ENCODE measurements at places on chromosomes 6 and 20.

DNA sequence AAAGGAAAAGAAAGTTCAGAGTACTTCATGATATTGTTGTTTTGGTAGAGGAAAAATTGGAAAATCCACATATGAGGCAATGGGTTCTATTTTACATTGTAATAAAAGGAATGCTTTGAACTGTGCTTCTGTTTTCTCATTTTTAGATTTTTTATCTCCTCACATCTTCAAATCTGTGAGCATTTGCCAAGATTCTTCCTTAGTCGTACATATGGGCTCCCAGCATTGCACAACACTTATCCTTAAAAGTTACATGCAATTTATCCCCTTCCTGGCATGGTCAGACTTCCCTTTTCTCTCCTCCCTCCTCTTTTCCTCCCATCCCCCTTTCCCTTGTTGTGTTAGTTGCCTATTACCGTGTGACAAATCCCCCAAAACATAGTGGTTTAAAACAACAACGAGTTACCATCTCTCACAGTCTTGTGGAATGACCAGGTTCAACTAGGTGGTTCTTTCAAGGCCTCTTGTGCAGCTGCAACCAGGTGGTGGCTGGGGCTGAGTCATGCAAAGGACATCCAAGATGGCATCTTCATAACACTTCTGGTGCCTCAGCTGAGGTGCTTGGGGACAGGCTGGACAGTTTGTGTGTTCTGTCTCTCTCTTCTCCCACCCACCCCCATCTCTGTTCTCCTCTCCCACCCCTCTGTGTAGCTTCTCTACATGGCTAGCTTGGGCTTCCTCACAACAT is 68.7 kb downstream of the TXNDC5 start:
- DNase-seq = no peak

GRCh38 chr6:79404677-79405076 is 132.6 kb downstream of the LCA5 start:
- DNase-seq = no peak

GRCh38 chr20:1775117-1775516 is 117.5 kb upstream of the SIRPG start:
- no peak for DNase-seq

GRCh38 chr6:148471624-148472159 is 129.1 kb downstream of the SASH1 start:
- no peak for DNase-seq

- no peak for DNase-seq
These were observed 277.2 kb upstream of the PREP start for GRCh38 chr6:105680131-105680530.

DNA sequence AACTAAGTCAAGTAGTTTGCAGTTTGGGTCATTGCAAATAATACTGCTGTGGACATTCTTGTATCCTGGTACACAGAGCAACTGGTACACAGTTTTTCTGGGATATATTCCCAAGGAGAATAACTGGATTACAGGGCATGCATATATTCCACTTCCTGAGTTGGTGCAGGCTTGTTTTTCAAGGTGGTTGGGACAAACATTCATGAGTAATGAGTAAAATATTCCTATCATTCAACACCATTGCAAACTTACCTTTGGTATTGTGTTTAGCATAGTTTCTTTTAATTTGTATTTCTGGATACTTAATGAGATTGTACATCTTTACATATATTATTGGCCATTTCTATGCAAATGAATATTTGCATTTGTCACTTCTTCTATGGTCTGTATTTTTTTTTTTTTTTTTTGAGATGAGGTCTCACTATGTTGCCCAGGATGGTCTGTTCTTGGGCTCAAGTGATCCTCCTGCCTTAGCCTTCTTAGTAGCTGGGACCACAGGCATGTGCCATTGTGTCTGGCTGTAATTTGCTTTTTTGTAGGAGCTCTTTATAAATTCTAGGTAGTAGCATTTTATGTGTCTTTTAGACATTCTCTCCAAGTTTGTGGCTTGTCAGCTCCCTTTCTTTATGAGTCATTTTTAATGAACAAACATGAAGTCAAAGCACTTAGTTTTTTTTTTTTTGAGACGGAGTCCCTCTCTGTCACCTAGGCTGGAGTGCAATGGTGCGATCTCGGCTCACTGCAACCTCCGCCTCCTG is 158.7 kb downstream of the SOX4 start:
- no peak for DNase-seq

- DNase-seq = peak; percentile 18
These were observed 593 bp downstream of the MMP24 start for GRCh38 chr20:35226884-35227681.

DNA sequence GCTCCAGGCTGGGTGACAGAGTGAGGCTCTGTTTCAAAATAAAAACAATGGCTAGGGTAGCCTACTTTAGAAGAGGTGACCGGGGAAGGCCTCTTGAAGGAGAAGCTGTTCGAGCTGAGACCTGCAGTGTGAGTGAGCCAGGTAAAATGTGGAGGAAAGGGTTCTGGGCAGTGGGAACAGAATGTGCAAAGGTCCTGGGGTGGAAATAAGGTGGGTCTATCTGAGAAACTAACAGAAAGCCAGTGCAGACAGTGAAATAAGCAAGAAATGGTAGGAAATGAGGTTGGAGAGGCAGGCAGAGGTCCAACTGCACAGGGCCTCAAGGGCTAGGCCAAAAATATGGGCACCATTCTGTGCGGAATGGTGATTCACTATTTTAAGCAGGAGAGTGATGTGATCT is 53.4 kb downstream of the BPIFB1 start:
- no peak for DNase-seq

DNA sequence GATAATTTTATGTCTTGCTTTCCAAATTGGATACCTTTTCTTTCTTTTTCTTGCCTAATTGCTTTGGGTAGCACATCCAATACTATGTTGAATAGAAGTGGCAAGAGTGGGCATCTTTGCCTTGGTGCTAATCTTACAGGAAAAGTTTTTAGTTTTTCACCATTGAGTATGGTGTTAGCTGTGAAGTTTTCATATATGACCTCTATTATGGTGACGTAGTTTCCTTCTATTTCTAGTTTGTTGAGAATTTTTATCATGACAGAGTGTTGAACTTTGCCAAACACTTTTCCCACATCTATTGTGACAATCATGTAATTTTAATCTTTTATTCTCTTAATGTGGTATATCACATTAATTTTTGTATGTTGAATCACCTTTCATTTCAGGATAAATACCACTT is 216.1 kb downstream of the LRFN2 start:
- DNase-seq = no peak

DNA sequence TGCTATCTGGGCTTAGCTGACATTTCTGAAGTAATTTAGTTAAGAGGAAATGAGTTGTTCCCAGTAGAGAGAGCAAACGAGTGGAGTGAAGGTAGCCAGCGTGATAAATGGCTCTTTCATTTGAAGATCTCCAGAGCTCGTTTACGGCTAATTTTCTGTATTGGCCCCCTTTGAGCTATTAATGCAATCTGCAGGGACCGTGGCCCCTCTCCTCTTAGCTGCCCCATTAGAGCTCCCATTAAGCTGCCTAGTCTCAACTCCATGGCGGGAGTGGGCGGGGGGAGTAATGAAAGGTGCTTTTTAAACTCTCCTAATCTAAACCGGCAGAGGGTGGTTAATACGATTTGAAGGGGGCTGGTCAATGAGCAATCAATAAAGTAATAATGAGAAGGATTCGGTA is 12.5 kb downstream of the TFAP2B start:
- DNase-seq = no peak

DNA sequence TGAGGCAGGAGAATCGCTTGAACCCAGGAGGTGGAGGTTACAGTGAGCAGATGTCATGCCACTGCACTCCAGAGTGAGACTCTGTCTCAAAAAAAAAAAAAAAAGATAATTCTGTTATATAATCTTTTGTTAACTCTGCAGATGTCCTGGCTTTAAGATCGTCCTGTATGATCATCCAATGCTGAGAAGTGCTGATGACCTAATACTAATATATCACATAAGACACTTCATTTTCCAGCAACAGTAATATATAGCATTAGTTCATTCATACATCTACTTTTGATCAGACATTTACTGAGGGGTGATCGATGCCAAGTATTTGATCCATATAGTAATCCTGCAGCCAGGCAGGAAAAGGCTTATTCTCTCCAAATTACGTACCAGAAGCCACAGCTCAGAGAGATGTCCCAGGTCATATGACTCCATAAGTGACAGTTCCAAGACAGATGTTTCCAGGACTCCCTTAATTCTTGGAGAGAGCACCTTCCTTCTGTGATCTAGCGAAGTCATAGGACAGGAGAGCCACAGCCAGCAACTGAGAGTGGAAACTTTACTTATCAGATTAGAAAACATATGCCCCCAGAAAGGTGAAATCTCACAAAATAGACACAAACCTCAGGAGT is 60.7 kb downstream of the SHLD1 start:
- DNase-seq = no peak

GRCh38 chr20:57587989-57588377 is 27.1 kb downstream of the PCK1 start:
- DNase-seq = no peak

DNA sequence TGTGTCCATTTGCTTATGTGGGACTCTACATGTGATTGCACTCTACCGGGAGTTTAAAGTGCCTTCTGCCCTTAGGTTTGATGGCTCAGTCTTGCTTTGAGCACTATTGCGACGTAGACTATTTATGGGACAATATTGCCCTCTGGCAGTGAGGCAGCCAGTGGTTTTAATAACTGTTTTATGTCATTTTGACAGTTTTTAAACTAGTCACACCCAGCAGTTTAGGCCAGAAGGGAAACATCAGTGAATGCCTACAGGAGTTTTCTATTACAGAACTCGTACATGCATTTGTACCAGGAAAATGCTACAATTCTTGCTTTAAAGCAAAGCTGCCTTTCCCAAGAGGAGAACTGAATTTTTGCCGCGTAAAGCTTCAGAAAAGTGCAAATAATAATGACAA is 813.7 kb downstream of the KIF16B start:
- DNase-seq = no peak

DNA sequence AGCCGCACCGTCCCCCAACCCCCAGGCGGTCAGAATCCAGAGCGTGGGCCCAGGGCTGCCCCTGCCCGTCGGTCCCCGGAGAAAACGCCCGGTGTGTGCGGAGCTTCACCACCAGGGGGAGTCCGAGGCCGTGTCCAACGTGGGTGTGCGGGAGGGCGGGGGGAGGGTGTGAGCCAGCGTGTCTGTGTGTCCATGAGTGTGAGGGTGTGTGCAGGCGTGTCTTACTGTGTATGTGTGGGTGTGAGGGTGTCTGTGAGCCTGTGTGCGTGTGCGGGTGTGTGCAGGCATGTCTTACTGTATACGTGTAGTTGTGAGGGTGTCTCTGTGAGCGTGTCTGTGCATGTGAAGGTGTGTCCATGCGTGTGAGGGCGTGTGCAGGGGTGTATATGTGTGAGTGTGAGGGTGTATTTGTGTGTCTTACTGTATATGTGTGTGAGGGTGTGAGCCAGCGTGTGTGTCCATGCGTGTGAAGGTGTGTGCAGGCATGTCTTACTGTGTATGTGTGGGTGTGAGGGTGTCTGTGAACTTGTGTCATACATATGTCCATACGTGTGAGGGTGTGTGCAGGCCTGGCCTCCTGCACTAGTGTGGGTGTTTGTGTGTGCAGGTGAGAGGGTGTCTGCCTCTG is 24.6 kb upstream of the GATA5 start:
- peak; percentile 83 for DNase-seq

DNA sequence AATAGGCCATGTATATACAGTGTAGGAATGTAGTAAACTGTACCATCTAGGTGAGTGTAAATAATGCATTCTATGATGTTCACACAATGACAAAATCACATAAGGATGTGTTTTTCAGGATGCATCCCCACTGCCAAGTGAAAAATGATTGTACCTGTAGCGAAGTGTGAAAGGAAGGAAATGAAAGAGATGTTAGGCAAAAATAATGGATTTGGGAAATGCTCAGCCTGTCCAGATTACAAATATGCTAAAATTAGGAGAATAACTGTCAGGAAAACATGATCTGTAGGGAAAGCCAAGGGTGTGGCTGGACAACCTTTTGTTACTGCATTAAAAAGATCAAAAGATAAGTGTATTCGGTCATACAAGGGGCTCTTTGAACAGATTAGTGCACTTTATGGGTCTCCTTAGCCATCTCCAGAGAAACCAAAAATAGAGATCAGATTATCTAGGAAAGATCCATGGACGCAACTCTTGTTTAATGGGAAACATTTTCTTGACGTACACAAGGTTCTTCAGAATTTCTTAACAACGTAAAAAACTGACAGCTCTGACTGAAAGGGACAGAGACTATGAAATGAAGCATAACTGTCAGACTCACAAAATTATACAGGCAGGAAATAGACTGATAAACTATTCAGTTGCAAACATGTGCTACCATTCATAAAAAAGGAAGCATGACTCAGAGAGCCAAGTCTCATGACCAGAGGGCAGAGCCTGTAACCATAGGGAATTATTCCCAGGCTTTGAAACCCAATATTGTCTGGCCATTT is 253.6 kb upstream of the RAB32 start:
- DNase-seq = no peak

GRCh38 chr6:22884456-22884855 is 315.1 kb downstream of the HDGFL1 start:
- no peak for DNase-seq

DNA sequence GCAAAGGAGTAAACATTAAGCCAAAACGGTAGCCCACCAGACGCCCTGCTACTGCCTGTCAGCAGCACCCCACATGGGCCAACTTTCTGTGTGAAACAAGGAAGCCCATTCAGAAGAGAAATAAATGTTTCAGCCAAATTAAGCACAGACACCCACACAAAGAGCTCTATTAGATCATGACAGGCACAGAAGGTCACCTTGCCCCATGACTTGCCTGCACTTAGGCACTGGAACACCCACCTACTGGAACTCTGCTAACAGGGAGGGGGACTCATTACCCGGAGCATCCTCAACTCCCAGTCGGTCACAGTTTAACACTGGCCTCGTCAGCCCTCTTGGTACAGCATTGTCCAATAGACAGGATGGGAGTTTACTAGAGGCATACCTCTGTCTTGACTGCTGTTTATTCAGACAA is 31.8 kb downstream of the GFOD1 start:
- no peak for DNase-seq

- peak; percentile 10 for DNase-seq
These were observed 111.2 kb upstream of the MMS22L start for GRCh38 chr6:97394160-97394748.

GRCh38 chr6:168883410-168884049 is 370.1 kb downstream of the THBS2 start:
- no peak for DNase-seq

DNA sequence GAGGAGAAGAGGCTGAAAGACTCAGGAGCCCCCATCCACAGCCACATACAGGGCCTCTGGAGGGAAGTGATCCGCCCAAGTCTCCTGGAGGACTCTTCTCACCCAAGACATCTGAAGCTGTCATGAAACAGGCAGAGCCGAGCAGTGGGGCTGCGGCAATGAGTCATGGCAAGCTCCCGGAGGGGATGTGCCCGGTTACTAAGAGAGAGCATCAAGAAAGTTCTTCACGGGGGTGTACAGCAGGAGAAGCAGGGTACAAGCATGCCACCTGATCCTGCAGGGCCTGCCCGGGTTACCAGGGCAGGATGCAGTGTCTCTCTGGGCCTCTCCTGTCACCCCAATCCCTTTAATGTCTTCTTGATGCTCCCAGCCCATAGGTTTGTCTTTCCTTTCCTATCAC is 21.1 kb downstream of the TRIM26 start:
- no peak for DNase-seq

- no peak for DNase-seq
These were observed 1.5 kb downstream of the WDR27 start for GRCh38 chr6:169700296-169700695.

- DNase-seq = no peak
These were observed 3.9 kb downstream of the PRDM1 start for GRCh38 chr6:106090001-106090400.

Measured in activated T-cell treated with anti-CD3 and anti-CD28 coated beads, Interleukin-2, amount 50 U/mL, for 4 hours (primary cell).